Osteoblast (primary cell): ENCODE measurements at places on chromosomes 16 and 17.
A peak's percentile ranks its signal among the peaks of the same experiment; 100 is the strongest.

DNA sequence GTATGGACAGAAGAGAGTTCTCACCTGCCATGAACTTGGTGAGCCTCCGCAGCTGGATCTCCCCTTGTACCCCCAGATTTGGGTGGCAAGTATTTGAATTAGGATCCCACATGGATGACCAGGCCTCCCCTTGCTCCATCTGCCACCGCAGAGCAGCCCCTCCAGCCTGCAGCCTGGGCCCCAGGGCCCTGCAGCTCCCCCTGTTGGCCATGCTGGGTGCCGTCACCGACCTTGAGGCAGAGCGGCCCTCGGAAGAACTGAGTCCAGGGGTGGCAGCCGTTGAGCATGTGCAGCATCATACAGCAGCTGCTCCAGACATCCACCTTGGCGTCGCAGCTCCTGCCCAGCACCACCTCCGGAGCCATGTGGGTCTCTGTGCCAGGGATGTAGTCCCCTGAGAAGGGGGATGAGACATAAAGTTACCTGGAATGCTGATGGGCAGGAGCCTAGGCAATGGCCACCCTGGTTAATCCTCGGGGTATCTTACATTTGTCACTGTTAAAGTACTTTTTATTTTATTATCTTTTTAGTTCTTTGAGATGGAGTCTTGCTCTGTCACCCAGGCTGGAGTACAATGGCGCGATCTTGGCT is 9.0 kb upstream of the SPATA32 start:
- H3K36me3 ChIP-seq = peaks cover 77% of the 10 kb centered on the region
- no peak overlapping the region for H3K27ac ChIP-seq
- H3K27me3 ChIP-seq = no peaks in the 10 kb centered on the region
- DNase-seq = peak; percentile 83
- no peak overlapping the region for H3K4me3 ChIP-seq

DNA sequence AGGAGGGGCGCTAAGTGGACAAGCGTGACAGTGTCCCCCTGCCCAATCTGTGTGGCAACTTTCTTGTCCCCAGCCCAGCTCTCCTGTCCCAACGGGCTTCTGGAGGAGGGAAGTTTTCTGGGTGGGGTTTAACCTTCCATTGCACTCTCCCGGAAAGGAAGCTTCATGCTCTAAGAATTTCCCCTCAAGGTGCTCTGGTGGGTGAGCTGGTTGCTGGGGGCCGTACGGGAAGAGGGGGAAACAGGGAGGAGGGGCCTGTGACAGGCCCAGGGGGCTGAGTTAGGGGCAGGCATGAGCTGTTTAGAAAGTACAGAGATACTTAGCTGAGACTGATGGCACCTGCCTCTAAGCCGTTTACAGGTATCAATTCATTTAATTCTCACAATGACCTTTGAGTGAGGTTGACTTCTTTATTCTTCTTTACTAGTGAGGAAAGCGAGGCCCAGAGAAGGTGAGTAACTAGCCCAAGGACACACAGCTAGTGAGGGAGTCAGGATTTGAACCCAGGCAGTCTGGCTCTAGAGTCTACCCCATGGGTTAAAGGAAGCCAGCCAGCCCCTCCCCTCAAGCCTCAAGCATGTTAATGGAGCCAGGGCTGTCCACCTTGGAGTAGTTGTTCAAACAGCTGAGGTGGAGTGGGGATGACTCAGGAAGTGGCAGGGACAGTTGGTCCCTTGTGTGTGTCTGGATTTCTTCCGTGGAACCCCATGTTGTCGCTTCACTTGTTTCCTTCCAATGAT is 18.9 kb downstream of the ADGRG1 start:
- H3K4me1 ChIP-seq = peaks cover 34% of the 10 kb centered on the region
- no peak for DNase-seq

DNA sequence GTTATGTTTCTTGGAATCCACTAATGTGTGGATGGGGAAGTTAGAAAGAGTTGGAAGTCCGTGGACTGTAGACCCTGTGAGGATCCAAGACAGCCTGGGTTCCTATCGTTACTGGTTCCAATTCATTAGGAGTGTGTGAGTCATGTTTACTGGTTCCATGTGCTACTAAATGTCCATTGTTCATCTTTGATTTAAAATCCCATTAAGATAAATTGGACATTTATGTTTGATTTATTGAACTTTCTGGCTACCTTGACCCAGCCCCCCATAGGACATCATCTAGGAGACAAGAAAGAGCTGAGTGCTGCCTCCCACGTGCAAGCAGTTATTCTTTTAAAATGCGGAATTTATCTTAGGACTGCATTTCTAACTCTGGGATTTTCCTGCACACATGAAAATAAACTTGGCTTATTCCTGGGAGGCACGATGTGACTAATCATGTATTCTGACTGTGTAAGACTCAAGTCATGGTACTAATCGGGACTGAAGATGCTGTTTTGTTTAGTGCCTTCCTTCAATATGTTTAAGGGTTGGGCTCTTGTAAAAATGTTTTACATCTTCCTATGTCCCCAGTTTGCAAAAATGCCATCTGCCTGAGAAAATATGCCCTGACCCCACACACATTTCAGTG is 53.4 kb downstream of the RGS9 start:
- H3K27ac ChIP-seq = no peak overlapping the region
- H3K27me3 ChIP-seq = no peaks in the 10 kb centered on the region
- H3K36me3 ChIP-seq = no peaks in the 10 kb centered on the region
- no peak overlapping the region for H3K4me3 ChIP-seq
- DNase-seq = peak; percentile 95
- peaks cover 21% of the 10 kb centered on the region for H3K4me1 ChIP-seq

DNA sequence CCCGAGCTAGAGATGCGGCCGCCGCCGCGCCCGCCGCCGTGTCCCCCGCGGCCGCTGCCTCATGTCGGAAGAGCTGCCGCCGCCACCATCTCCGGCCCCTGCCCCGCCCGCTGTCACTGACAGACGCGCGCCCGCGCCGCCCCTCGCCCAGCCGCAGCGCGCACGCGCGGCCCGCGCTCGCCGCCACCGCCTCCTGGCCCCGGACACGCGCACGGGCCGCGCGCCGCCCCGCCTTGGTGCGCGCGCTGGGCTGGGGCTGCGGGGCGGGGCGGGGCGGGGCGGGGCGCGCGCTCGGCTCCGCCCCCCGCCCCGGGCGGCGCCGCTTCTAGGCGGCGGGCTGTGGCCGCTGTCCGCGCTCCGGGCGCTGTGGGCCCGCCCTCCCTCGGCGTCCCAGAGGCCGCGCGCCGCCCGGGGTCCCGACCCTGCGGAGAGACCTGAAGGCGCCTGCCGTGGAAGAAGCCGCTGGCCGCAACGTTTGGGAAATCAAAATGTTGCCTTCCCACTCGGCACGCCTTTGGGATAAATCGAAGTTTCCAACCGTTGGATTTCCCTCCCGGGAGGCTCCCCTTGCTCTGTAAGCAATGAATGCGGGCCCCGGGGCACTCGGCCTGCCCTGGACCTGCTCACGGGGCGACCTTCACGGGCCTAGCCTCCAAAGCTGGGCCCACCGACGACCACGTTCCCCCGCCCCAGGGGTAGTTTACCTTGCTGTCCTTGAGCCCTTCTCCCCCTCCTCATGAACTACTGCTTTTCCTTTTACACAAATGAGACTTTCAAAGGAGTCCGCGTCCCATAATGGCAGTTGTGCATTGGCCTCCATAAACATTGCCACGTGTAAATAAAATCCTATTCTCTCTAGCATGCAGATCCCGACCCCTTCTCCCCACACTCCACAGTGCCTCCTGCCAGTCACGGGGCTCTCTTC is at the start of gene ADCY9:
Gene ADCY9, minus strand, starts transcription at position 118 of the 925 bp plus-strand sequence. CDS start 1,000 bp downstream, outside the sequence.
- peak within 1 kb of the TSS; percentile 76 for H3K4me3 ChIP-seq
- H3K27me3 ChIP-seq = no peaks in the 10 kb centered on the region
- H3K27ac ChIP-seq = peak within 1 kb of the TSS; percentile 44
- peaks cover 12% of the 10 kb centered on the region for H3K36me3 ChIP-seq
- H3K4me1 ChIP-seq = peaks cover 29% of the 10 kb centered on the region

DNA sequence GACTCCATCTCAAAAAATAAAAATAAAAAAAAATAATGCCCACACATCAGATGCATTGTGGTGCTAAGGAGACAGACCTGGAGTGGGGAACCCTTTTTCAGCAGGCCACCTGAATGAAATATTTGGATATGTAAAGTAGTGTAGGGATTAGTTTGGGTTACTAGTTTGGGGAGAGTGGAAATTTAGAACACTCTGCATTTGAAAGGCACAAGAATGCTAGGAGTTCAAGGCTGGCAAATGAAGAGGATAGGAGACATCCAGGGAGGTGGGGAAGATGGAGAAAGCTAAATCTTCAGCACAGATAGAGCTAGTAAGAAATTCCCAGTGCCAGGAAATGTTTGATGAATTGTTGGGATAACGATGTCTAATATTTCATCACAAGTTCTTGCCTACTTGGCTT is 298.3 kb upstream of the ERCC4 start:
- no peaks in the 10 kb centered on the region for H3K27me3 ChIP-seq
- H3K4me1 ChIP-seq = no peaks in the 10 kb centered on the region
- DNase-seq = no peak
- no peak overlapping the region for H3K4me3 ChIP-seq

DNA sequence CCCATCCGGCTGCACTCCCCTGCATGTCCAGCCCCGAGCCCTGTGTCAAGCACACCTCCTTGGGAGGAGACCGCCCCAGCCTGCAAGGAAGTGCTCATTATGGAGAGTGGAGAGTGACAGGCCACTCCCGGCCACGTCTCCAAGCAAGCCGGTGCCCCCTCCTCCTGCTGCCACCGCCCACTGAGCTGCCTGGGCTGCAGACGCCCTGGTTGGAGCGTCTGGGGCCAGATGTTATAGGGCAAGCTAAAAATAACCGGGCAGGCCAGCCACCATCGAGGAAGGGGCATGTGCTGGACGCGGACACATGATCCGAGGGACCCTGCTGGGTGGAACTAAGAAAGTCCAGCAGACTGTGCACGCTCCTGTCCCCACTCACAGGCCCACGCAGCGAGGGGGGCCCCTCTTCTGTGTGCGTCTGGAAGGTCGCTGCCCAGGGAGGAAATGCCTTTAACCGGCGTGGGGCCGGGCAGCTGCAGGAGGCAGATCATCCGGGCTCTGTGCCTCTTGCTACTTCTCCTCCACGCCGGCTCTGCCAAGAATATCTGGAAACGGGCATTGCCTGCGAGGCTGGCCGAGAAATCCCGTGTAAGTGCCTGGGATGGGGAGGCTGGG is at the start of gene WFDC1:
Gene WFDC1, plus strand, starts transcription at position 348 of the 612 bp plus-strand sequence. Its CDS starts 94 bp downstream, at position 442.
- peaks cover 43% of the 10 kb centered on the region for H3K27me3 ChIP-seq
- no peaks in the 10 kb centered on the region for H3K4me1 ChIP-seq
- H3K36me3 ChIP-seq = no peaks in the 10 kb centered on the region
- no peak within 1 kb of the TSS for H3K27ac ChIP-seq
- no peak for DNase-seq

GRCh38 chr17:82565551-82565950 is 46.0 kb downstream of the FOXK2 start:
- H3K27me3 ChIP-seq = no peaks in the 10 kb centered on the region
- H3K36me3 ChIP-seq = peaks cover 30% of the 10 kb centered on the region
- H3K27ac ChIP-seq = no peak overlapping the region
- peak; percentile 43 for DNase-seq
- H3K4me3 ChIP-seq = no peak overlapping the region

DNA sequence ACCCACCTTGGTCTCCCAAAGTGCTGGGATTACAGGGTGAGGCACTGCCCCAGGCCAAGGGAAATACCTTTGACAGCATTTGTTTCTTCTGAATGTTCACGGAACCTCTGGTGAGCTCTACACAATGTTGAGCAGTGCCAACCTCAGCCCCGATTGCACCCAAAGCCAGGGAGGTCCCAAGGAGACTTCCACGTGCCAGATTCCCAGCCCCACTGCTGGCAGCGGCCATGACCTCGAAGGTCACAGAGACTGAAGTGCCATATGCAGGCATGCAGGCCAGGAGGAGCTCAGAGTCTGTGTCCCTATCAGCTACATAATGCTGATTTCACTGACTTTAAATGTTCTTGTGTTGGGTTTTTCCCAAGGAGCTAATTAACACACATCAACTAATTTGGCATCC is 226.4 kb upstream of the FOXF1 start:
- H3K27ac ChIP-seq = no peak overlapping the region
- H3K27me3 ChIP-seq = peaks cover 51% of the 10 kb centered on the region
- no peak overlapping the region for H3K4me3 ChIP-seq
- H3K4me1 ChIP-seq = no peaks in the 10 kb centered on the region
- H3K36me3 ChIP-seq = no peaks in the 10 kb centered on the region

GRCh38 chr17:57767561-57767960 is 22.5 kb upstream of the CCDC182 start:
- peaks cover 5% of the 10 kb centered on the region for H3K27me3 ChIP-seq
- H3K27ac ChIP-seq = no peak overlapping the region
- H3K4me1 ChIP-seq = no peaks in the 10 kb centered on the region
- DNase-seq = no peak
- no peak overlapping the region for H3K4me3 ChIP-seq
